Right renal cortex interstitium (tissue), 3 donors: ENCODE measurements at places on chromosomes 6 and 20.

DNA sequence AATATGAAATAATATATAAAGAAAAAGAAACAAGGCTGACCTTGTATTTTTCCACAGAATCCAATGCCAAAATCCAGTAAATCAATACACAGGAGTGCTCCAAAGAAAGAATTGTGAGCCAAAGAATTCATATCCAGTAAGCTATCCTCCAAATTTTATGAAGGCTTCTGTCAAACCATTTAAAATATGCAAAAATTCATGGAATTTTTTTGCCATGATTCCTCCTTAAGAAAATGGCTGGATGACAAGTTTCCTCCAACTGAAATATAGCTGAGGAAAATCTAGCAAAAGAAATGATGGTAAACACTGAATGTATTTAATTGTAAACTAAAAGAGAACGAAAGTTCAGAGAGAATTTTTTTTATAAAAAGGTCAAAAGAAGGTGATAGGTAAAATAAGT, 290.3 kb downstream of the UBE3D start:
- no peak for DNase-seq

- DNase-seq = no peak
These were observed 18.1 kb downstream of the SLX4IP start for GRCh38 chr20:10453241-10453640.

- no peak for DNase-seq
These were observed 538.3 kb upstream of the BTBD3 start for GRCh38 chr20:11379257-11380011.

DNA sequence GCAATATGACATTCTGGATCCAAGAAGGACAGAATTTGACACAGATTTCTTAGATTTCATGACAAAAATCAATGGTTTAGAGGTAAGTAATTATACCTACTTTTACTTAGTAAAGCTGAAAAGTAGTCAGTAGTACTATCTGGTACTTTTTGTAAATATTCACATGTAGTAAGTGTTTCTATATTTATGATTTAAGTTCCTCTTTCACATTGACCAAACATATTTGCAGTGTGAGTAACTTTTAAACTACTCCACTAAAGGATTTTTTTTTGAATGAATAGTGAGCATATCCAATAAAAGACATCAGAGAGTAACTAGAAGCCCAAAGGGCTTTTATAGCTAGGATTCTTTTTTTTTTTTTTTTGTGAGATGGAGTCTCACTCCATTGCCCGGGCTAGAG, 60.8 kb downstream of the DNAH8 start:
- no peak for DNase-seq

GRCh38 chr20:44478206-44478605, 2.5 kb downstream of the TTPAL start:
- no peak for DNase-seq

DNA sequence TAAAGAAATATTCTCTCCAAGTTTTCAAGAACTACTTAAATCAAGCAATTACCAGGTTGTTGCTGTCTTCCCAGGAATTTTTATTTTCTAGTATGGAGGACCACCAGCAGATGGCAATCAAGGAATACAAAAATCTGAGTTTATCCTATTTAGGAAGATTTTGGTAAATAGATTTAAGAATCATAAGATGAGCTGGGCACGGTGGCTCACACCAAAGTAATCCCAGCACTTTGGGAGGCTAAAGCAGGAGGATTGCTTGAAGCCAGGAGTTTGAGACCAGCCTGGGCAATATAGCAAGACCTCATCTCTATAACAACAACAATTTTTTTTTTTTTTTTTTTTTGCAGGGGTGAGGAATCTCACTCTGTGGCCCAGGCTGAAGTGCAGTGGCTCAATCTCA, 19.3 kb upstream of the SEC63 start:
- DNase-seq = no peak

DNA sequence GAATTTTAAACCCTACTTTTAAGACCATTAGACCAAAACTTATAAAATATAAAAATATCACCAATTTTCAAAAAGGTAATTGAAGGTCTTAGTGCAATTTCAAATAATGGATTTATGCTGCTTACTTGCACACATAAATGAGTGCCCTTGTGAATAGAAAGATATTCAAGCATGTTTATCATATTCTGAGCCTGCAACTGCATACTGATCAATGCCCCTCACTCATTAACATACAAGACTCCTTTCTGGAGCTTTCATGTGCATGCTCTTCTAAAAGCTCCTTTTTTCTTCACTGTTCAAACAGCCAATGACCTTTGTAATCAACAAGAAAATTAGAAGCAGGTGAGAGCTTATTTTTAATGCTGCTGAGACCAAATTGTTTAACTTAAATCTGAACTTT, 1139.3 kb downstream of the HACE1 start:
- no peak for DNase-seq

- DNase-seq = no peak
These were observed 114.2 kb upstream of the ID4 start for GRCh38 chr6:19722999-19723398.

DNA sequence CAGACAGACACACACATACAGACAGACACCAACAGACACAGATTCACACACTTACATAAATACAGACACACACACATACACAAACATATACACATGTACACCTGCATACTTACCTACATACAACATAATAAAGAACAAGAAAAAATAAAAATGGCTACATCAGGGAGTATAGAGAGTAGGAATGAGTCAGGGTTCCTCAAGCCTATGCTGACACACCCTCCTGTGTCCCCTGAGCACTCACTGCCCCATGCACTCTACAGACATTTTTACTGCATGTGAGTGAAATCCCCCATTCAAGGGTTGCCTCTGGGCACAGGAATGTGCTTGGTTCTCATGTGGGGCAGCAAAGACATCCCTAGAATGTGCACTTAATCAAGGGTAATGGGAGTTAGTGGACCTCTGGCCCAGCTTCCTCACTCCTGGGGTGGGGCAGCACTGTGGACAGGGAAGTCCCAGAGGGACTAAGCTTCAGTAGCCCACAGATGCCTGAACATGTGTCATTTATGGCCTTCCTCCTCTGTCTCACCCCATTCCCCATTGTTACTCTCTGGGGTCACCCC, 185.9 kb upstream of the FOXA2 start:
- no peak for DNase-seq

DNA sequence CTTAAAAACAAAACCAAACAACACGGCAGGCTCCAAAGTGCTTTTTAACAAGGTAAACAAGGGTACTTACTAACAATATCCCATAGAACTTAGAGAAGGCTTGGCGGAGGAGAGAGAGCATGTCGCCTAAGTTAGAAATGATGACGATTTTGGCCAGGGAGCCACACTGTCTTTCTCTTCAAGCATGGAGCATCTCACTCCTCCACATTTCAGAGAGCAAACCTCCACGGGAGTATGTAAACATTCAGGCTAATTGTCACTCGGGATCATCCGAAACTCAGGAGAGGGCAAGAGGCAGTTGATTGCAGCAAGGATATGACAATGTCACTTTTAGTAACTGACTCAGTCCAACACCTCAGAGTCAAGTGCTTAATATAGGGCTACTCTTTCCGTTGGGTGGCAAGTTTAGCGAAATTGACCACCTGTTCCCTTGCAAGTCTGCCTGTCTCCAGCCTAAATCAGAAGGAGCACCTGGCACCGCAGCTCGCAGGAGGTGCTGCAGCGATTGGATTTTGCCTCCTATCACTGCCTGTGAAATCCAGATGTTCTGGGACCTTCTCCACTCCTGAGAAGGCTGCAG, 65.8 kb upstream of the RPS6KA2 start:
- DNase-seq = no peak

GRCh38 chr20:43444107-43444506, 13.6 kb upstream of the SRSF6 start:
- DNase-seq = no peak

DNA sequence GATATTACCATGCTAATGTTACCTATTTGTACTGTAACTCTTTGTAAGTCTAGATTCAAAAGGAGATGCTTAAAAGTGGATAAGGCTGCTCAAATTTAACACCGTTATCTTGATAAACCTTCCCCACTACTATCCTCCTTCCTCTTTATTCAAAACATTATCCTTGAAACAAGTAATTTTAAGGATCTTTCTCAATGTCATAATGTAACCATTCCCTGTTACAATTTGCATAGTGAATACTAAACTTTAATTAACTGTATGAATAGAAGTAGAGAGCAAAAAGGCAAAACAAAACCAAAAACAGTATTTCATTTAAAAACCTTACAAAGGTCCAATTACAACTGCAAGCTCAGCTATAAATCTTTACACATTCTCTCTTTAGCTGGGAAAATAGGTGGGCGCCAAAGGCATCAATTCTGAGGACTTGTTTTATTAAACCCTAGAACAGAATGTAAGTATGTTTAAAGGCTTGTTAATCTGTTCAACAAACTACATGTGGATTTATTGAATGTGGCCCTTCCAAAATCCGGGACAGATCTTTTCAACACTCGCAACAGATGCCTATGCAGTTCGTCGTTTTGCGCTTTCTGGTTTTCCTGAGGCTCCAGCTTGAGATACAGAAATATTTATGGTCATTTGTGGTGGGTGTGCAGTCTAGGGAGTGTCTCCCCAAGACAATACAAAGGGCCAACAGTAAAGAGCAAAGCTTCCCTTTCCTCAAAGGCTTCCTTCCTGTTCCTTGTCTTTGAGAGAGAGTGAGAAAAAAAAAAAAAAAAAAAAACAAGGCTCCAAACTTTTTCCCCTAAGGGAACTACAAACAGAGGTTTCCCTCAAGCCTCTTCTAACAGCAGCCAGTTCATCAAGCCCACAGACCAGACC, 15.1 kb downstream of the KIF13A start:
- DNase-seq = no peak

DNA sequence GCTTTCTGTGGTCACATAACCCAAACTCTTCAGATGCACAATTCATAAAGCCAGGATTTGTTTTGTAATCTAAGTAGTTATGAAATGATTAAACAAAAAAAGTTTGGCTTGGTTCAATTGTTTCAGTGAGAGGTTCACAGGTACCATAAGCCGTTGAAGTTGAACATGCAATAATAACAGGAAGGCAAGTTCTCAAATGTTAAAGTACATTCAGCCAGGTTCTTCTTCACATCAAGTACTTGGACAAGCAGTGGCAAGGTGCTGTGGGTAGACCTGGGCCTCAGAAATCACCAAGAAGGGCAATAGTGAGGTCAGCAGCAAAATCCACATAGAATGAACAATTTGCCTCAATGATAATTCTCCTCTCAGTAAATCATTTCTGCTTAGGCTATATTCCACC, 175.5 kb downstream of the EPM2A start:
- DNase-seq = no peak

DNA sequence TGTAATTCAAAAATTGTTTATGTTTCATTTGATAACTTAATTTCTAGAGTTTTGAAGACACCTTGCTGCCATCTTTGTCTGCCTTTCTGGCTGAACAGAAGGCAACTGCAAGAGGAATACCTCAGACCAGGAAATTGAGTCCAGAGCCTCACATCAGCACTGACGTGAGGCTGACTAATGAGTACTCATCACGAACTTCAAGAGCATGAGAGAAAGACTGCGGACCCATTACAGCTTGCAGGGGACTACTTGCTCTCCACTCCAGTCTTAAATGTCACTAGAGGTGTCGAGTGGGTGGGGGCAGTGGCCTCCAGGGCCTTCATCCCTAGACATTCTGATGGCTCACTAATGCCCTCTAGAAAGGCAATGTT, 109.5 kb upstream of the SSTR4 start:
- DNase-seq = no peak

GRCh38 chr6:7542874-7543624, 1.6 kb downstream of the DSP start:
- DNase-seq = no peak

DNA sequence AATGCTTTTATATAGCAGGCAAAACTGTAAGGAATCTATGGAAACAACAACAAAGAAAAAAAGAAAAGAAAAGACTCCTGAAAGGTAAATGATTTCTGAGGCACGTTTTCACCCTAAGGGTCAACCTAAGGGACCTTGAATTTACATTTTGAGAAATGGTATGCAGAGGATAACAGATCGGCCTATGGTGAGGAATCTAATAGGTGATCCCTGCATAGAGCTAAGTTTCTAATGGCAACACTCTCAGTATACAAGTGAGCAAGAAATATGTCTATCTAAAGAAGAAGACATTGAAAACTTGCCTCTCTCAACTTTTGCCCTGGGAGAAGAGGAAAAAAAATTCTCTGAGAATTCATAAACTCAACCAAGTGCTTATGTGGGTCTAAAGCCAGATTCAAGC, 18.9 kb upstream of the AKAP7 start:
- no peak for DNase-seq

DNA sequence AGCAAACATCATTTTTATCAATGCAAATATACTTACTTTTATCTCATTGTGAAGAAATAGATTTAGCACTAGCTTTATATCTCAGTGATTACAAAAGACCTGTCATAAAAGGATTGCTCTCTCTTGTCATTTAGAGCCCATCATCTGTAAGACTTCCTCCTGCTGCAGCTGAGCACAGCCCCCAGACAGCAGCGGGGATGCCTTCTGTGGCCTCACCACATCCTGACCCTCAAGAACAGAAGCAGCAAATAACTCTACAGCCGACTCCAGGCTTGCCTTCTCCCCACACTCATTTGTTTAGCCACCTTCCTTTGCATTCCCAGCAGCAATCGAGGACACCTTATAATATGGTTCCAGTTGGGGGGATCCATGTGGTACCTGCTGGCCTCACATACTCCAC, 127.0 kb upstream of the EDN1 start:
- DNase-seq = no peak

- no peak for DNase-seq
These were observed 290.4 kb downstream of the GRIK2 start for GRCh38 chr6:101683884-101684283.

- no peak for DNase-seq
These were observed 38.2 kb upstream of the AFDN start for GRCh38 chr6:167788563-167788903.

DNA sequence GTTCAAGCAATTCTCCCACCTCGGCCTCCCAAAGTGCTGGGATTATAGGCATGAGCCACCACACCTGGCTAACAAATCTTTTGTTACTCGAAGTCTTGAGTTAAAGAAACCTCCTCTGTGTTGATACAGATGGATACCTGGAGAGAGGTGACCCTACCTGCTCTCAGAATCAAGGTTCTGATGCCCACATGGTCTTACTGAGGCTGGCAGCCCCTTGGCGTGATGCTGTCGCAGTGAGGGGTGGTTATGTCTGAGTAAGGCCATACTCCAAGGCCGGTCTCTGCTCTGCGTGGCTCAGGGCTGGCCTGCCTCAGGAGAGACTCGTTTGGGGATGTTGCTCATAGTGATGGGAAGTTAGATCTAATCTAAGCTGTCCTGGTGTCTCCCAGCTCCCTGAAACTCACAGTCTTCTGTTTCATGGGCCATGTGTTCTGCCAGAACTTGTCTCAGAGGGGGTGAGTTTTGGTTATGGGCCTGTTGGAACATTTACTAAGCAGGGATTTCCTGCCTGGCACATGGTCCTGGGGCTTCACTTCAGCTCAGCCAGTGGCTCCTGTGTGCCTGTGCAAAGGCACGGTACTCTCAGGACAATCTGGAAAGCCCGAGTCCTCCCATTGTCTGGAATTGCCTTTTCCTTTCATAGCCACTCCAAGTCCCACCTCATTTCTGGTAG, 17.5 kb upstream of the TRAF3IP2 start:
- no peak for DNase-seq

DNA sequence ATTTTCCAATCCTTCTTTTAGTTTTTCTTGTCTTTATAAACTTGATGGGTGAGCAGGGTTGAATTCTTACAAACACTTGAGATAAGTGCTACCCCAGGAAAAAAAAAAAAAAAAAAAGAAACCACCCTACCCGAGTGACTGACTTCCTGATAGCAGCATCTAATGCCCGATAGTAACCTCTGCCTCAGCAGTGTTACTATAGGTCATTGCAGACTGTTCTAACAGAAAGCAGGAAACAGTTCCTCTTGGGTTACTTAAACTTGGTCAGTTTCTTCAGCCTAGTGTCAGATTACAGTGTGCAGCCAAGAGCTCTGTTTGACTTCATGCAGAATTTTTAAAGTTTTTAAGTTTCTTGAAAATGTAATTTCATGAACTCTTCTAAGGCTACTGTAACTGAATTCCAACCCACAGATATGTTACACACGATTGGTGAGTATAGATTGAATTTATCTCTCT, 2.1 kb downstream of the MYLIP start:
- DNase-seq = peak; percentile 70
